ENCODE measurements at places on chromosomes 11 and 22.

GRCh38 chr11:3810446-3810845 lies 2.1 kb downstream of the PGAP2 start:
- DNase-seq: no peak

GRCh38 chr11:67664696-67665540 lies 9.5 kb downstream of the ALDH3B2 start:
- no peak for DNase-seq

GRCh38 chr11:113849713-113850112 lies 25.7 kb downstream of the USP28 start:
- DNase-seq: no peak

DNA sequence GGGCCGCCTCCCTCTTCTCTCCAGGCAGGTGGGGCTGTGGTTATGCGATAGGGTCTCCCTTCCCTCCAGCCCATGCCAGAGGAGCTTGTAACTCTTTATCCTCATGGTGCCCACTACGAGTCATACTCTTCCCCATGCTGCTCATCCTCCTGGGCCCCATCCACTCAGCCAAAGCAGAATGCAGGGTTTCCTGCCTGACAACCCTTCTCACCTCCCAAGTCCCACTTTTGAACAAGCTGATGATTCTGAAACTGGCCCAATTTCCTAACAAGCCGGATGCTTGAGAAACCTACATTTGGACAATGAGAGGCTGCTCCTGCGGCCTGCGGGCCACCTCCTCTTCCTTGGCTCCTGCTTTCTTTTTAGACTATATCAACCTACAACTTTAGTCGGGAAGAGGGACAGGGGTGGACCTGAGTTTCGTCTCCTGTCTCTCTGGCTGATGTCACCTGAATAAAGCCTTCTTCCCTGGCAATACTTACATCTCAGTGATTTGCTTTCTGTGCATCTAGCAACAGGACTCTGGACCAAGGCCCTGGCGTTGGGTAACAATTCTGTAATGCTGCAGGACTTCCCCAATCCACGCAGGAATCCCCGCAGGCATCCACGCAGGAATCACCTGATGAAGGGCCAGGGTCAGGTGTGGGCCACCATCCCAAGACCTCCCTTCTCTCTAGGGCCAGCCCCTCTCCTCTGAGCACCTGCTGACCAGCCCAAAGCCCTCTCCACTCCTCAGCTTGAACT lies 1.5 kb upstream of the NDUFS8 start:
- DNase-seq: no peak

DNA sequence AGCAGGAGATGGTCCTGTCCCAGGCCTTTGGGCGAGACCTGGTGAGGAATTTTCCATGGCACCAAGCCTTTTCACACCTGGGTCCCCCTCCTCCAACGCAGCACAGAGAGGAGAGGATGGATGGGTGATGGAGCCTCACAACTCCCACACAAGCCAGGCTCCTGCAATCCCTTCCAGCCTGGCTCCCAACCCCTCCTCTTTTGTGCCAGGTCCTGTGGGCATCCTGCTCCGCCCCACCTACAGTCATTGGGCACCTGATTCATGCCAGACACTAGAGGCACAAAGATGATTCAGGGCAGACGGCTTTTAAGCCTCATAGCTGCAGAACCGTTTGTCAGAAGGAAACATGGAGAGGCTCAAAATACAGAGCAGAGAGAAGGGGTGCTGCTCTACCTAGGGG lies 16.1 kb upstream of the MYRF start:
- no peak for DNase-seq

DNA sequence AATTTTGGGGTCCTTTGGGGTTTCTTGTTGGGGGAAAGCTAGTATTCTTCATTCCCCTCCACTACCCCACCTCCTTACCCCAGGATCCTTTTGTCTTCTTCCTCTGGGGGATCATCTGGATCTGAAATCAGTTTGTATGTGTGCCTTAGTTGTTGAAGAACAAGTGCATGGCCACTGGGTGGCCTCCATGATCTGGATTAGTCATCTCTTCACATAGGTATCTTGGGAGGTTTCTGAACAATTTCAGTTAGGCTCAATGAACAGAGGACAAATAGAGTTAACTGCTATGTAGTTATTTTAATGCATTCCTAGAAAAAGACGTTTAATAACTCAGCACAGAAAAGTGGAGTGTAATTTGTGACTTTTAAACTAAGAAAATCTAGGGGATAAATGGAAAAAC lies 7.1 kb upstream of the VWA5A start:
- DNase-seq: no peak

DNA sequence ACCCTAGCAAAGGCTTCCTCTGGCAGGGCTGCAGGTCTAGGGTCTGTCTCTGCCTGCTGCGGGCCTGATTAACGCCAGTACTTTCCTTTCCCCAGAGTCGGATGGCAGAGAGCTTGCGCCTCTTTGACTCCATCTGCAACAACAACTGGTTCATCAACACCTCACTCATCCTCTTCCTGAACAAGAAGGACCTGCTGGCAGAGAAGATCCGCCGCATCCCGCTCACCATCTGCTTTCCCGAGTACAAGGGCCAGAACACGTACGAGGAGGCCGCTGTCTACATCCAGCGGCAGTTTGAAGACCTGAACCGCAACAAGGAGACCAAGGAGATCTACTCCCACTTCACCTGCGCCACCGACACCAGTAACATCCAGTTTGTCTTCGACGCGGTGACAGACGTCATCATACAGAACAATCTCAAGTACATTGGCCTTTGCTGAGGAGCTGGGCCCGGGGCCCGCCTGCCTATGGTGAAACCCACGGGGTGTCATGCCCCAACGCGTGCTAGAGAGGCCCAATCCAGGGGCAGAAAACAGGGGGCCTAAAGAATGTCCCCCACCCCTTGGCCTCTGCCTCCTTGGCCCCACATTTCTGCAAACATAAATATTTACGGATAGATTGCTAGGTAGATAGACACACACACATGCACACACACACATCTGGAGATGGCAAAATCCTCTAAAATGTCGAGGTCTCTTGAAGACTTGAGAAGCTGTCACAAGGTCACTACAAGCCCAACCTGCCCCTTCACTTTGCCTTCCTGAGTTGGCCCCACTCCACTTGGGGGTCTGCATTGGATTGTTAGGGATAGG lies 18.6 kb downstream of the RSPH14 start:
- DNase-seq: no peak

GRCh38 chr11:118715837-118716260 lies 36.4 kb upstream of the TREH start:
- DNase-seq: no peak

DNA sequence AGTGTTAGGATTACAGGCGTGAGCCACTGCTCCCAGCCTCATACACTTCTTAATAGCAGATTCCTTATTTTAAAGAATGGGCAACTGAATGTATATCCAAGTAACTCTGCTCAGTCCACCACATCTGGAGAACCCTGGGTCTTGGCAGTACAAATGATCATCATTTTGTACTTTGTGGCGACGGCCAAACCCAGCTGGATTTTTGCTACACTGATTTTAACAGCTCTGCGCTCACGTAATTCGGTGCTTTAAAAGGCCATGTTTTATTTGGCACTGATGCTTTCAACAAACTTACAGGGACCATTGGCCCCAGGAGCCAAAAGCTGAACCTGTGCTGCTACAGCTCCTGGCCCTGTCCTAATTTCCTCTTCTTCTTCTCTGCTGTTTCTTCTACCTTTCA lies 60.8 kb upstream of the PDE3B start:
- no peak for DNase-seq

DNA sequence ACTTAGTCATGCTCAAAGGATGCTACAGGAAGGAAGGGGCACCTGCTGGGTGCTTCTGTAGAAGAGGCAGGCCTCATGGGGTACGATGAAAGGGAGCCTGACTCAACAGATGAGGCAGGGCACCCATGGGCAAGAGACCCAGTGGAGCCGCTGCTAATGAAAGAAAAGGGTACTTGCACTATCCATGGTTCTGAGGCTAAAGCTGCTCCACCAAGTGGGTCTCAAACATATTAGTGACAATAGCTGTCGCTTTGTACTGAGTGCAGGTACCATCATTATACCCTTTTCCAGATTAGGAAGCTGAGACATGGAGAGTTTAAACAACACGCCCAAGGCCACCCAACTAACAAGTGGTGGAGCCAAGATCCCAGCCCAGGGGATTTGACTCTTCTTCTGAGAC lies 127.5 kb upstream of the SERPIND1 start:
- DNase-seq: no peak

DNA sequence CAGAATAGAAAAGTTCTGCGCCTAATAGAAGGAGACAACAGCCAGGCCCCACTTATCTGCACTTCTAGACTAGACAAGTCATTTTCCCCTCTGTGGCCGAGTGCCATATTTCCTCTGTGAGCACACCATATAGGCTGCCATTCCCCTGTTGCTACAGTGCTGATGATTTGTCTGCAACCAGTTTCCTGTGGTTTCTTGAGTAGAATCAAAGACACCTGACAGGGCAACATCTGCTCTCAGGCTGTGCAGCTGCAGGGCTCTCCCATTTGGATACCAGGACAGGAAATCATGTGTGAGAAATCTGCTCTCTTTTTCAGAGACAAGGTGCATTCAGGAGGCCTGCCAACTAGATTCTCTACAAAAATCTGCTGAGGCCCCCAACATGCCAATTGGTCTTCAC lies 879.3 kb downstream of the DLG2 start:
- DNase-seq: no peak

DNA sequence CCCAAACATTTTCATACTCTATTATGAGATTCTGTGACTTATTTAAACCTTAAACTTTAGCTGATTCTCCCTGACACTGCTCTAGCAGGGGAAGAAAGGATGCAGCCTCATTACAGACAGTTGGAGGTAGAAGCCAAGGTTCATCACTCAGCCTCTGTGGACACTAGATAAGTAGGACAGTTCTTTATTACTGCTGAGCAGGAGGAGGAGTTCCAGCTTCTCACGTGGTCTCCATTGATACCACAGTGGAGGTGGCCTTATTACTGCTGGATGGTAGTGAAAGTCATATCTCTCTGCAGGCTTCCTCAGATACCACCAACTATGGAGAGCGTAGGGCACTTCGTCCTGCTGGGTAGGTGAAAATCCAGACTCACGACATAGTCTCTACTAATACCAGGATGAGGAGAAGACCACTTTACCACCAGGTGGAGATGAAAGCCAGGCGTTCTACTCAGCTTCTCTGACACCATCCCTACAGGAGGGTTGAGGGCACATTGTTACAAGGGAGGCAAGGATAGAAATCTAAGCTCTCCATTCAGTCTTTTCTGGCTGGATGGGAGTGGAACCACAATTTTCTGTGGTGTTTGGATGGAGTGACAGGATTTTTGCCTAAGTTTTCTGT lies 13.1 kb upstream of the ANGPTL5 start:
- no peak for DNase-seq

GRCh38 chr11:27120211-27120610 lies 79.6 kb downstream of the BBOX1 start:
- DNase-seq: no peak

DNA sequence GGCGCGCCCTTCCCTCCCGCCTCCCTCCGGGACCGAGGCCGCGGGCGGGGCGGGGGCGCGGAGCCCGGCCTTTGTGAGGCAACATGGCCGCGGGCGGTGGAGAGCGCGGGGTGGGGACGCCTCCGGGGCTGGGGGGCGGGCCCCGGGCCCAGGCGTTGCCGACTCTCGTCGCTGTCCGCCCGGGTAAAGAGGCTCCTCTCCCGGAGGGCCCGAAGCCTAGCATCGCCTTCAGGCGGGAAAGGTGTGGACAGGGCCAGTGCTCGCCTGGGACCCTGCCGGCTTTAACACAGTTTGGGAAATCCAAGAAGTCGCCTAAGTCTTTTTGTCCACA lies 369 bp downstream of the DGCR8 start:
- DNase-seq: peak; percentile 24

DNA sequence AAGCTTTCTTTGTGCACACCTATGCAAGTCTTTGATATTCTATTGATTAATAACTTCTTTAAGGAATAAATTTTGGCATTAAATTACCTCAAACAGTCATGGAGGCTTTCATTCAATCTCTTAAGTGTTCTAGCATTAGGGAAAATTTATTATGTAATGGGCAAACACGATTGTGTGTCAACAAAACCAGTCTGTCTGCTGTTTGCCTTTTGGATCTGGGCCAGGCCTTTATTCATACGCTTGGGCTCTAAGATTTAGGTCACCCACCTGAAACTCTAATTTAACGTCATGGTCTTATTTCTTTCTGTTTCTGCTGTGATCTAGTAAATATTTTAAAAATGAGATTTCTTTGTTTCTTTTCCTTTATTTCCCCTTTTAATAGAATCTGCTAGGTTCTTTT lies 1270.6 kb downstream of the LRRC4C start:
- no peak for DNase-seq

- no peak for DNase-seq
These were observed 23.8 kb upstream of the TTC28 start for GRCh38 chr22:28703436-28703835.

DNA sequence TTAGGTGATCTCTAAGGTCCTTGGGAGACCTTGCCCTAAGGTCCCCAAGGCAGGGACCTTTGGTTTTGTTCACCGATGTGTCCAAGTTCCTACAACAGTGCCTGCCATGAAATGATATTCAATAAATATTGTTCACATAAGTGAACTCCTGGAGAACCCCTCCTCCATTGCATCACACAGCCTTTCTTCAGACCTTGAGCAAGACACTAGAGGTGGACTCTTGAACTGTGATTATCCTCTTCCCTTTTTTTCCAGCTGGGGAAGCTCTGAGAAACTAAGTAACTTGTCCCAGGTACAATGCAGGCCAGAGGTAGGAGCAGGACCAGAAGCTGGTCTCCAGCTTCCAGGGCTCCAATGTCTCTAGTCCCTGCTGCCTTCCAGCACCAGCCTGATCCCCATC lies 76.6 kb upstream of the LMO1 start:
- no peak for DNase-seq

DNA sequence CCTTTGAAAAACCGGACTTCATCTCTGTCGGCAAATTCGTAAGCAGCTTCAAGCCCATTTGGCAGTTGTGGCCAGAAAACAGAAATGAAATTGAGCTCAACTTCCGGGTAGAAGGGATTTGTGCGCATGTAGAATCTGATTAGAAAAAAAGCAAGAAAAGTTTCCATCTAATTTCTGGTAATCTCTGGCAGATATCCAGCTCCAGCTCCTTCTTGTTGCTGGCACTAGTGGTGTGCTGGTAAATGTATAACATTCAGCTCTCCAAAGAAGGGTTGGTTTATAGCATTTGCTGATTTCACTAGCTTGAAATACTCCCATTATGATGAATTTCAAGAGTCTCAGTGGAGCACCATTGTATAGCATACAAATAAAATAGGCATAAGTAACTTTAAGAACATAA lies 5.4 kb downstream of the MMP1 start:
- DNase-seq: no peak

DNA sequence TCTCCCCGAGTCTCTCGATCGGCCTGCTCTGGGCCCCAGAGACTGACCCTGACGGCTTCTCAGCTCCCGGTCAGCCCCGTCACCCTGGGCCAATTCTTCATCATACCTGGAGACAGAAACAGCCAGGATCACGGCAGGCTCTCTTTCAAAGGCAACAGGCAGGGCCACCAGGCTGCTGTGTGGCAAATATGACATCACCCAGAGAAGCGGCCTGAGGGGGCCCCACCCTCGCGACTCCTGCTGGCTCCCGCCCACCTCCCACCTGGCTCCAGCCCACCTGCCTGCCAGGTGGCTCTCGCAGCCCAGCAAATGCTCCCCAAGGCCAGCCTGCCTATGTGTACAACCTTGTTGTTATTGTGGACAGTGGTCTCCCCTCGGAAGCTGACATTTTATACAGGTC lies 24.9 kb upstream of the PACSIN2 start:
- no peak for DNase-seq
